Stimulated activated CD4-positive, alpha-beta T cell treated with anti-CD3 and anti-CD28 coated beads, Interleukin-4, amount 100 ng/mL, for 48 hours (primary cell): ENCODE measurements at places on chromosomes 1 and 21.

DNA sequence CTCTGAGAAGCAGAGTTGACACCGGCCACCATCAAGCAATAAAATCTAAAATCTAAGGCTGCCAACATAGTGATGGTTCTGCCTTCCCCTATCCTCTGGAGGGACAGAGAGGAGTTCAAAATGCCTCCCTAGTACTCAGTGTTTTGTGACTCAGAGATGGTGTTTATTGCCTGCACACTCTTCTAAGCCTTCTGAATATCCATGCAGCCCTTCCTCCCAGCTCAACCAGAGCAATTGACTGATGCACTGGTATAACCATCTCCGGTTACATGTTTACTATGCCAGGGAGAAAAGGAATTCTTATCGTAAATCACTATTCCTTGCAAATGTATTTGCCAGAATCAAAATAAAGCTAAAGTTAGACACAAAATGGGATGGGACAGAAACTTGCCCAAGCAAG lies 132.9 kb upstream of the RAB4A start:
- DNase-seq, result no peak

DNA sequence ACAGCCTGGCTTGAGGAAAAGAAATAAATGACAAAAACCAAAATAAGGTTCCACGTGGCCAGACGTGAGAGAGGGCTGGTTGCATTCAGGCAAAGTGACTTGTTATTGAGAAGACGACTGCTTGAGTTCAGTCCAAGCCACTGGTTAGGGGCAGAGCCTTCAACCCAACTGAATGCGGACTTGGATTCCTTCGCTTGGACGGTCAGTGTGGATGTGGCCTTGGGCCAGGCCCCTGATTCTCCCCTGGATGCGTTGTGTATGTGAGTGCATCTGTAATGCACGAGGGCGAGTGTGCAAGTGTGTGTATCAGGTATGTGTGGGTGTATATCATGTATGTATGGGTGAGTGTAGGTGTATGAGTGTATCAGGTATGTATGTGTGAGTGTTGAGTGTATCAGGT lies 1.9 kb downstream of the PLA2G2F start:
- no peak for DNase-seq

DNA sequence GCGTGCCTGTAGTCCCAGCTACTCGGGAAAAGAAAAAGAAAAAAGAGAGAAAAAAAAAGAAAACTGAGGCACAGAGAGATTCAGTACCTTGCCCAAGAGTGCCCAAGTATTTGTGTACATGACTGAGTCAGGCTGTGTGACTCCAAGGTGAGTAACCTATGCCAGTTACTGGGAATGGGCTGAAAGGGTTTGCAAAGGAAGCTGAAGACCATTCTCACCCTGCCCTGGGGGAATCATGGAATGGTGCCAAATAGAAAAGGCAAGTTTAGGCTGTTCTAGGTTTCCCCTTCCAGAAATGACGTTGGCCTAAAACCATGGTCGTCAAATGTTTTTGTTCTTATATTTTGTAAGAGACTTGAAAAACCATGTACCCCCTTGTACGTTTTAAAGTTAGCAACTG lies 37.9 kb upstream of the LRIG2 start:
- no peak for DNase-seq

DNA sequence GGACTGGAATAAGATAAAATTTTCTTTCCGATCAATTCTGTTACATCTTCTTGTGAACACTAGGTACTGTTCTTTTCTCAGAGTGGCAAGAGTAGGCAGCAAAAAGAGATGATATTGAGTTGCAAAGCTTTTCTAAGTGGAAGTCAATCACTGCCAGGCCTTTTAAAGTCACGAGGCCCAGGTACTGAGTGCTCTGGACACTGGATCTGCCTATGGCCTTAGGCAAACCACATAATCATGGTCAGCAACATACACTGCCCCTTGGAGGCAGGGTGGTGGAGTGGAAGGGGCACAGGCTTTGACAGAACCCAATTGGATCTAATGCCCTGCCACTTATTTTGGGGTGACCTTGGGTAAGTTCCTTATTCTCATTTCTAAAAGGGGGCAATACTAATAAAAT lies 41.5 kb downstream of the TSEN15 start:
- DNase-seq, result no peak

DNA sequence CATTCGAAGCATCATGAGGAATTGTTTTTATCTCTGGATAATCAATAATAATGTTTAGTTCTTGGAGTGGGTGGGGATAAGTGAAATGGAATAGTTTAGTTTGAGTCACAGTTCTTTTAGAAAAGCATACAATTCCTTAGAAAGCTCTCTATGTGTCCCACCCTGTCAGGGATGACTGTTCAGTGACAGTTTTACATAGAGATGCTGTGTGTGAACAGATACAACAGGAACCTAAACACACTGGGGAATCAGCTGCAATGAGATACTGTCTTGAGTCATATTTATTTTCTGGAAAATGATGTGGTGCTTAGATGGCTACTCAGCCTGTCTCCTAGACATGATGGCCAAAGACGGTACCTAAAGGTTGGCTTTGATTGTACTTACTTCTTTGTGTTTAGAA lies 25.7 kb upstream of the CCDC190 start:
- DNase-seq, result no peak

DNA sequence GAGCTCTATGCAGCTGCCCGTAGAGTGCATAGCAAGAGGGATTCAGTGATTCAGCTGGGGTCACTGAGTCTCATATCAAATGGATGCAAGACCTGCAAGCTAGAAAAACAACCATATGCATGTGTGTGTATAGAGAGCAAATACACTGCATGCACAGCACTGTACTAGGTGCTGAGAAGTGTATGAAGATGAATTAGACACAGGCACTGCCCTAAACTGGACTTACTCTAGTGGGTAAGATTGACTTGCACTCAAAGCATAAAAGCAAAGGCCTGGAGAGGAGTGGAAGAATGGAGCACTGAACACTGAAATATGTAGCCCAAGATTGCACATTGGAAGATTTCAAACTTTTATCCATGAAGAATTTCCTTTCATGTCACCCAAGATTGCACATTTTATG lies 5.5 kb upstream of the GBP1 start:
- DNase-seq, result no peak

- DNase-seq, result no peak
Observed at GRCh38 chr1:65963156-65963888, 170.6 kb downstream of the PDE4B start.

GRCh38 chr1:22753481-22753971 lies 42.9 kb downstream of the EPHB2 start:
- no peak for DNase-seq

DNA sequence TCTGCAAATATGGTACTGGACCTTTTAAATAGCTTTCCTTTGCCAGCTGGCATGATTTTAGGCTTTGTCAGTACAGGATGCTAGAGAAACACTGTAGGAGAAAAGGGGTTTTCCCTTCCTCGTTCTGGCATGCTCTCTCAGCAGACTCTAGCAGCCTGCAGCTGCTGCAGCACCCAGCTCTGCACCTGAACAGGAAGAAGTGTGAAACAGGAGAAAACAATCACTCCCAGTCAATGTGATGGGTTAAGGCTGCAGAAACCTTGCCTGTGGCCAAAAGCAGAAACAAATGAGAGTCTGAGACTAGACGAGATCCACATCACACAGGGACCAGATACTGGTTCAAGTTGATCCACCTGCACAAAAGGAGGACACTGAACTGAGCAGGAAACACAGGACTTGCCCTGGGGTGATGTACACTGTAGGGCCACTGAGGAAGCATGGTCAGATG lies 21.2 kb downstream of the OVGP1 start:
- DNase-seq, result peak; percentile 7

DNA sequence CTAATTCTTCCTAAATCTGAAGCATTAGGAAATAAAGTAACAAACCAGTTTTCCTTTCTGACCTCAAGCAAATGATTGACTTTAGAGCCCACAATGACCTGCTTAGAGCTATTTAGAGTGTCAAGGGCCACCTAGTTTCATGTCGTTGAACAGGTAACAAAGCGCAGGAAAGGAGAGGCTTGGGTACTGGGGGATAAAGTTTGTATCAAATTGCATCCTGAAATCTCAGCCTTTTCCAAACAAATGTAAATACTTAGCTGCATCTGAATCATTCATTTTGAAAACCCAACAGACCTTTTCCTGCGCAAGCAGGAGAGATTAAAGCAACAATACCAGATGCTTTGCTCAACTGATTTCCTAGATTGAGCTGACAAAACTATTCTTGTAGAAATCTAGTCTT lies 121.2 kb downstream of the NRIP1 start:
- no peak for DNase-seq

DNA sequence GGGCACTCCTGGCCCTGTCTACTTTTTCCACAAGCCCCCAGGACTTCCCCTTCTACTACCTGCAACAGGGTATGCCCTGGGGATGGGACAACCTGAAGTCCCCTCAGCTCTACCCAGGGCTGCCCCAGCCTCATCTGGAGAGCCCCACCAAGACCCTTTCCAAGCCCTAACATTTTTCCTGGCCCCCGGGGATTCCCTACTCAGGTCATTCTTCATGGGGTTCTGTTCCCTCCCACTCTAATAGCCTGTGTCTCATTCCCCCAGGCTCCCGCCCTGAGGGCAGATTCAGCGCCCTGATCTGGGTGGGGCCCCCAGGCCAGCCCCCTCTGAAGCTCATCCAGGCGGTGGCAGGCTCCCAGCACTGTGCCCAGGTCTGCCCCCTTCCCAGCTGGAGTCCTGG lies 9.6 kb downstream of the EXTL1 start:
- no peak for DNase-seq

GRCh38 chr21:20302084-20302483 lies 696.1 kb upstream of the NCAM2 start:
- DNase-seq, result no peak

DNA sequence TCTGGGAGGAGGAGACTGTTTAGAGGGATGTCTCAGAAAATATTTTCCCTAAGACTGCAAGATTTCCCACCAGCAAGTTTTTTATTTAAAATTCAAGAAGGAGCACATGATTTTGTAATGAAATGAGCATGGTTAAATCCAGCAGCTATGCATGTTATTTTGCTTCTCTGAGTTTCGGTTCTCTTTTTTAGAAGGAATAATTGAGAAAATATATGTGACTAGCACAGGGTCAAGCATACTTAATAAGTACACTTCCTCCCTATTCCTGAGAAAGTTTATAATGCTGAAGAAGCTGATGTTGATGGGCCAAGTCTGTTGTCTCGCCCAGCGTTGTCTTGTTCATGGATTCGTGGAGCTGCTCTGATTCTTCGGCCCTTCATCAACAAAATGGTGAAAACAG lies 51.2 kb downstream of the EXO1 start:
- no peak for DNase-seq

GRCh38 chr1:218273762-218274479 lies 11.2 kb upstream of the RRP15 start:
- no peak for DNase-seq

GRCh38 chr1:26468911-26469310 lies 3.3 kb upstream of the HMGN2 start:
- DNase-seq, result no peak

DNA sequence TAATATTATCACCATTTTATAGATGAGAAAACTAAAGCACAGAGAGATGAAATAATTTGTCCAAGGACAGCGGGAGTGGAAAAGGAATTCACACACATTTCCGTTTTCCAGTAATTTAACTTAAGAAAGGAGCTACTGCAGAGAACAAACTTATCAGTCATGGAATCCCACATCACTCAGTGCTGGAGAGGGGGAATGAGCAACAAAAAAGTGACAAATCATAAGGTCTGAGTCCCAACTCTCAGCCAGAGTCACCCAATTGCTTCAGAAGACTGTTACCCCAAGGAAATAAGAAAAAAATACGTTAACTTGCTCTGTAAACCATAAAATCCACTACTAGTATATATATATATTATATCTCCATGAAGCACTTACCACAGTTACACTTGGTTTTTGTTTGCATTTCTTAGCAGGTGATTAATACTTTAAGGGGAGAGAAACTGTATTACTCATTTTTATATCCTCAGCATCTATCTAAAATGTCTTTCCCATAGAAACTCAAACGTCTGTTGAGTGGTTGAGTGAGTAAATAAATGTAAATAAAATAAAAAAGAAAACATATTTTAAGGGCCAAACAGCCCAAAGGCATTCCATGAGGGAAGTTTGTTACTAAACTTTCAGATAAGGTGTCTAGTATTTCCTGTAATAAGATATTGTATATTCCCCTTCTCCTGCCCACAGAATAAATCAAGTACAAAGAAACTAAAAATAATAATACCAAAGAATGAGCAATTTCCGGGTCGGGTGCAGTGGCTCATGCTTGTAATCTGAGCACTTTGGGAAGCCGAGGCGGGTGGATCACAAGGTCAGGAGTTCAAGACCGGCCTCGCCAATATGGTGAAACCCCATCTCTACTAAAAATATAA lies 76.8 kb downstream of the SLC45A1 start:
- DNase-seq, result peak; percentile 35

- no peak for DNase-seq
Observed at GRCh38 chr1:11733306-11733705, 2.6 kb upstream of the AGTRAP start.
